ENCODE measurements at places on chromosomes 6 and 20. TPM values are rescaled to one million over a fixed set of nuclear protein-coding genes. Genes with fewer than 3 reads are reported as not detected.

Gene PSORS1C2
- not detected for total RNA-seq

Gene MICA
- total RNA-seq, result 0.17 TPM

DNA sequence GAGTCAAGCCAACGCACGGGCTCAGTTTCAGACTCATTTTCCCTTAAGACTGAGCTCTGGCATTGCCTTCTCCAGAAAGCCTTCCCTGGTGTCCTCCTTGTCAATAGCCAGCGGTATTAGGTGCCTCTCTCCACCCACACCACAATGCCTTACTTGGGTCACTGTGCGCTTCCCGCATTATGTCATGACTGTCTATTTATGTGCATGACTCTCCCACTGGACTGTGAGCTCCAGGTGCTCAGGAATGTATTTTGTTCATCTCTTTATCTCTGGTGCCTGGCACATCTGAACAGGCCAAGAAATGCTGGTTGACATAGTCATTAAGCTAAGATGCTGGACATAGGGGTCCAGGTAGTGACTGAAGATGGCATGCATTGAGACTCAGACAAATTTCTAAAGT, 42.7 kb downstream of the DAAM2 start:
- no peak for DNase-seq

DNA sequence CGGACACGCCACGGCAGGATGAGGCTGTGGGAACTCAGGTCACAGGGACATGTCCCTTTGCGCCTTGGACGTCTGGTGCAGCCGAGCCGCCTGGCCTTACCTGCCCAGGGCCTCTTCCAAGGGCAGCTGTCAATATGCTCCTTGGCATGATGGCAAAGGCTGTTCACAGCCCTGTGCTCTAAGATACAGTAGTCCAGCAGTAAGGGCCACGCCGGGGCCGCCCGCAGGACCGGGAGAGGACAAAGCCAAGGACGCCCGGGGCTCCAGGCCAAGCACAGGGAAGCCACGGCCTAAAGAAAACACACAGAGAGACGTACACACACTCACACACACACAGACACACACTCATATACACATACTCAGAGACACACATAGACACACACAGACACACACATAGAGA, 13.0 kb downstream of the FOXF2 start:
- no peak for DNase-seq

GRCh38 chr6:47116086-47116485, 74.0 kb upstream of the ADGRF1 start:
- no peak for DNase-seq

DNA sequence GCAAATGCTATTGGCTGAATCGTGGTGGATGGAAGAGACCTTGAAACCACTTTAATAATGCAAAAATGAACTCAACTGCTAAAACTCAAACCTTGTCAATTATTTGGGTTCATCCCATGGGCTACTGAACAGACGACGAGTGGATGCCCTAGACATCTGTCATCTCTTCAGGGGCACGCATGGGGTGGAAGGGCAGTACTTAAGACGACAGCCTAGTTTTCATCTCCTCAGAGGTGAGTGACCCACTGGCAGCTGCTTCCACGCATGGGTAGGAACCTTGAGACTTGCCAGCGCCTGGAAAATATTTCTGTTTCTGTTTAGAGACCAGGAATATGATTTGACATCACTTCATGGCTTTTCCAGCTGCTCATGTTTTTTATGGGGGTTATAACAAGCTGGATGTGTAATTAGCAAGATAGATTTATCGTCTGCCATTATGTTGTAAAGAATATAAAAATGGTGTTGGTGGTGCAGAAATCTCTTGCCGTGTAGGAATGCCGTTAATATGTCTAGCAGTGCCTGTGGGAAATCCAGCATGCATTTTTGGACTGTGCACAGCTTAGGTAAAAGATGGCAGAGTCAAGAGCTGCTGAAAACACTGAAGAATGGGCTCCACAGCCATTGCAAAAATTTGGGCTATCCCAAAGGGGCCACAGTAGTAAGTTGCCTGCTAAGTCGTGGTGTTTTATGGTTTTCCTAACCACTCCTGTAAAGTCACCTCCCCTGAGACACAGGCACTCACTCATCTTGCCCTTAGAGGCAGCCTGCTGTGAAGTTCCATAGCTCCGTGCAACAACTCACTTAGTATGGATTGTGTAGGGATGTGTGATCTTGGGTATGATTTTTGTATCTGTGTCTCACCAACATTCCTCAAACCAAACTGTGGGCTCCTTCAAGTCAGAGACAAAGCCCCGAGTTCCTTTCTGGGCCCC, 203.3 kb downstream of the EYA2 start:
- DNase-seq, result no peak

DNA sequence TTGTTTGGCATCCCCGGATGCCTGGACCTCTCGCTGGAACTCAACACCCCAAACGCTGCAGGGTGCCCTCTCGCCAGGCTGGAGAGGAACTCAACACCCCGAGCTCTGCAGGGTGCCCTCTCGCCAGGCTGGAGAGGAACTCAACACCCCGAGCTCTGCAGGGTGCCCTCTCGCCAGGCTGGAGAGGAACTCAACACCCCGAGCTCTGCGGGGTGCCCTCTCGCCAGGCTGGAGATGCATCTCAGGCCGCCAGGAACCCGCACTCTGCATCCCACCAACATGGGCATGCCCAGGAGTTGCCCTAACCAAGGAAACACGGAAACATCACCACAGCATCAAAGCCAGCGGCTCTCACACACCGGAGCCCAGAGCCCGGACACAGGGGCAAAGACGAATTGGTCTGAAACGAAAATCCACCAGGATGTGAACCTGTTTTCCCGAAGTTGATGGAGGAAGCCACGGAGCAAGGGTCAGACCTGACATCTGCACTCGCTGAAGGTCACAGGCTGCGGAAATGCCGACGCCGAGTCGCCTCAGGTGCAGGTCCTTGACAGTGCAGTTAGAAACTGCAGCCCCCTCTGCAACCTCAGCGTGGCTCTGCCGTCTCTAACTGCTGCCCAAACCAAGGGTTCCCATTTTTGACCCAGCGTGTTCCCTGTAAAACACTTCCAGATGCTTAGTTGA, 37.5 kb downstream of the DLL1 start:
- DNase-seq, result no peak

DNA sequence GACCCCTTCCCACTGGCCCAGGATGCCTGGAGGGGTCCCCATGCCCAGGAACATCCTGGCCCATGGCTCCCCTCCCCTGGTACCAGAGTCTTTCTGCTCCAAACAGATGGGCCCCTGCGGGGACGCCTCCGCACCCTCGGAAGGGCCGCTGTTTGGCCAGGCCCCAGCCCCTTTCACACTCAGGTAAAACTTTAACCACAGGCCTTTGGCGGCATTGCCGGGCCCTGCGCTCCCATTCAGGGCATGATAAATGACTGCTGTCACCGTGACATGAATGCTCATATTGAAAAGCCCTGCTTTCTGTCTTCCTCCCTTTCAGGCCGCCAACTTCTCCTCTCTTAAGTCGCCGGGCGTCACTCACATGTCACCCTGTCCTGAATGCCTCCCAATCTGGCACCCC, 141.5 kb upstream of the TOP1 start:
- no peak for DNase-seq
